ENCODE measurements at places on chromosomes 7 and 10.

- DNase-seq, result no peak
Measured at GRCh38 chr7:106073701-106074100, 38.4 kb downstream of the SYPL1 start.

DNA sequence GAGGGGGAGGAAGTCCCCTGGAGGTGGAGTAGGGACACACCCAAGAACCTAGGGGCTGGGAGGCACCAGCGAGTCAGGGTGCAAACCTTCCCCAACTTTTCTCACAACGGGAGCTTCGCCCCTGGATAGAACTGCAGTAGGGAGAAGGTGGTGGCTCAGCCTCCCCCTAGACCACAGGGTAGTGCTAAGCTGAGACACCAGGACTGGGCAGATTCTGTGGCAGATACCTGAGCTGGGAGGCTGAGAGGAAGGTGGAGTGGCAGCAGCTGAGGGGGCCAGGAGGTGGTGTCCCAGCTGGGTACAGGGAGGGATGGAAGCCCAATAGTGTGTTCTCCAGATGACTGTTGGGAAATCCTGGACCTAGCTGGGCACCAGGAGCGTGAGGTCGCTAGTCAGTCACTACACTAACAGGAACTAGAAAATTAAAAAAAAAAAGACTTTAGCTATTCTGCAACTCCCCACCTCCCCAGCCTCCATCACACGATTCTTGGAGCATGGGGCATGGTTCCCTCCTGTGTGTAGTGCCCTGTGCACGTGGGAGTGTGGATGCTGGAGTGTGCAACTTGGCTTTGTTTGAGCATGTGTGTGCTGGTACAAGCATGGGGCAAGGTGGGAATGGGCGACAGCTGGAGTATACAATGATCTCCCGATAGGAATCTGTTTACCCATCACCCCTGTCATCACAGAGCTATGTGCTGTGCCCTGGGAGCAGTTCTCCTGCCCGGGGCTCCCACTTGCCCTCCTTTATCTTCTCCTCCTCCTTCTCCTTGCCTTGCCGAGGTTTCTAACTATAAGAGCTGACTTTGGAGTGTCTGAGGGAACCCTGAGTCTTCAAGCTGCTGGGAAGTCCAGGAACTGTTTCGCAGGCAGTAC lies 8.8 kb upstream of the TRPV6 start:
- DNase-seq, result no peak

- no peak for DNase-seq
Measured at GRCh38 chr7:151669762-151670161, 150.1 kb upstream of the RHEB start.

DNA sequence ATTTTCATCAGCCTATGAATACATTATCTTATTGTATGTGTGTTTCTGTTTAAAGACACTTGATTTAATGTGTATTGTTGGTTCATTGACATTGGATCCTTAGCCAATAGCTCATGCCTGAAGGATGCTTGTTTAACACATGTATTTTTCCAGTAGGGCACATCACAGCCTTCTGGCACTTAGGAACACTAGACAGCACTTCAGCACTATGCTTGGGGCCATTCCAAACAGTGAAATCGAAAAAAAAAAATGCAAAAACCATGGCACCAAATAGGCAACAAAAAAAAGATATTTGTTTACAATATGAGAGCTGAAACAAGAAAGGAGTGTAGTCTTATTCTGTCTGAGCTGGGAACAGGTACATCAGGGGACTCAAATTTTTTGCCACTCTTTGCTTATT lies 262.8 kb downstream of the SLC25A13 start:
- no peak for DNase-seq

DNA sequence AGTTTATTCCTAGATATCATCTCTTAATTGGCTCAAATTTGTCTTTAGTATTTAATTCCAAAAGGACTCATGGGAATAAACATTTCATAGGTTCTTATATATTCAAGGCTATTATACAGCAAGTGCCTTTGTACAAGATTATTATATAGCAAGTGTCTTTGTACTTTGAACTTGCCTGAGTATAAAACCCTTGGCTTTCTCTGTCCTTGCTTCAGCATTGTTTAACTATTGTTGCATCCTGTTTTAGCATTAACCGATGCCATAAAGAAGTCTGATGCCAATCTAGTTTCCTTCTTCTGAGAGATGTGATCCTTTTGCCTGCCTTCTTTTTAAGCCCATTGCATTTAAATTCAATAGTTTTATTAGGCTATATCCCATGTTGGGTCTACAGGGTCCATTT lies 270.0 kb downstream of the NEBL start:
- DNase-seq, result no peak

DNA sequence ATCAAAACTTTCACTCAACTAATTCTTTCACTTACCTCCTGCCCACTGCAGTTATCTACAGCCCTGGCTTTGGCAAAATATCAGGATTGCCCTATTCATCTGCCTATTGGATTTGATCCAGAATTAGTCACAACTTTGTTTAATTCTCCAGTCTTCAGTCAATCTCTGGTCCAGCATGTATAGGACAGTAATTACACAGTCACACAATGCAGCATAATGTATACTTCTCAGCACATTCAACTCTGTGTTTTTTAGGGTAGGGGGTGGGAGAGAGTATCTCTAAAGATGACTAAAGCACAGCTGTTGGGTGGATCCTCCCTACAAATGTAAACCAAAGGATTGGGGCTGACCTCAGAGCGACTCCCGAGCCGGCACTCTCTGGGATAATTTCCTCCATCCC lies 17.7 kb upstream of the NRP1 start:
- DNase-seq, result peak; percentile 29

GRCh38 chr7:1706381-1706720 lies 36.3 kb downstream of the ELFN1 start:
- DNase-seq, result no peak

GRCh38 chr7:5218564-5219360 lies 28.7 kb downstream of the WIPI2 start:
- no peak for DNase-seq

GRCh38 chr10:11851910-11852309 lies 28.8 kb downstream of the PROSER2 start:
- DNase-seq, result no peak

- no peak for DNase-seq
Measured at GRCh38 chr10:127908106-127908958, 1.4 kb downstream of the PTPRE start.

All from tongue (tissue), 3 donors.